A549 treated with Mapracorat at 1 μM for 4 hours (cell line): ENCODE measurements at places on chromosomes 1 and 21. TPM values are rescaled to one million over a fixed set of nuclear protein-coding genes. Genes with fewer than 3 reads are reported as not detected.

Gene SRRM1
- 37.8 to 57.8 TPM (median 40.3 TPM) in 5 replicates for total RNA-seq

Gene SHISA4
- 11.4 to 19.2 TPM (median 17.3 TPM) in 5 replicates for total RNA-seq

Gene HES2
- 2.6 to 5.7 TPM (median 5.2 TPM) in 5 replicates for total RNA-seq

Gene PAQR6
- total RNA-seq: 3.3 to 5.1 TPM (median 4.0 TPM) in 5 replicates

Gene CLDN17
- total RNA-seq: not detected in 5 replicates

Gene ZSWIM5
- total RNA-seq: 0.40 to 0.55 TPM (median 0.46 TPM) in 5 replicates

Gene DUSP23
- 62.5 to 80.5 TPM (median 77.7 TPM) in 5 replicates for total RNA-seq
